Smooth muscle cell of the pulmonary artery (primary cell): ENCODE measurements at places on chromosomes 12 and 14. TPM values are rescaled to one million over a fixed set of nuclear protein-coding genes. Genes with fewer than 3 reads are reported as not detected.

The PMEL gene
- total RNA-seq = 0.65 and 0.76 TPM in 2 replicates

The TSPAN11 gene
- total RNA-seq = 0.07 and 0.13 TPM in 2 replicates

The SAMD15 gene
- 1.4 and 1.7 TPM in 2 replicates for total RNA-seq

The TMTC2 gene
- total RNA-seq = 9.3 and 17.1 TPM in 2 replicates

The GALNT4 gene
- 10.7 and 14.3 TPM in 2 replicates for total RNA-seq

The MUCL1 gene
- total RNA-seq = not detected in 2 replicates

The GPR84 gene
- total RNA-seq = 0.07 and 0.13 TPM in 2 replicates

The REM2 gene
- total RNA-seq = 0.07 and 0.13 TPM in 2 replicates

The RDH5 gene
- 13.8 and 34.9 TPM in 2 replicates for total RNA-seq

The PTGDR gene
- 0.30 and 2.6 TPM in 2 replicates for total RNA-seq

The TSHR gene
- under 0.01 TPM in 1 of 2 replicates, not detected in the other for total RNA-seq

The DDX47 gene
- total RNA-seq = 51.3 and 62.0 TPM in 2 replicates

The GZMB gene
- not detected in 2 replicates for total RNA-seq

The SLCO1B1 gene
- not detected in 2 replicates for total RNA-seq
